ENCODE measurements at places on chromosomes 7 and 10. TPM values are rescaled to one million over a fixed set of nuclear protein-coding genes. Genes with fewer than 3 reads are reported as not detected.
A peak's percentile ranks its signal among the peaks of the same experiment; 100 is the strongest.

LAMB1 gene
- 251 TPM for polyA plus RNA-seq

MRLN gene
- 2.0 TPM for polyA plus RNA-seq

H2BK1 gene
- 0.25 TPM for polyA plus RNA-seq

- H3K27ac ChIP-seq = peak within 1 kb of the TSS; percentile 93
- peaks cover 3% of the 10 kb centered on the region for H3K27me3 ChIP-seq
- peaks cover 14% of the 10 kb centered on the region for H3K4me1 ChIP-seq
- peak within 1 kb of the TSS; percentile 90 for H3K4me3 ChIP-seq
Measured at GRCh38 chr7:100088621-100089457, at the start of gene COPS6. TSS of gene COPS6 (plus strand) at chr7:100088969. CDS start at chr7:100088991, 22 bp downstream.

GRCh38 chr10:118662228-118663035 is 67.0 kb upstream of the PRLHR start:
- H3K4me1 ChIP-seq = no peaks in the 10 kb centered on the region
- DNase-seq = no peak
- no peaks in the 10 kb centered on the region for H3K27me3 ChIP-seq
- no peak overlapping the region for H3K27ac ChIP-seq
- no peaks in the 10 kb centered on the region for H3K36me3 ChIP-seq
- H3K4me3 ChIP-seq = no peak overlapping the region

DNA sequence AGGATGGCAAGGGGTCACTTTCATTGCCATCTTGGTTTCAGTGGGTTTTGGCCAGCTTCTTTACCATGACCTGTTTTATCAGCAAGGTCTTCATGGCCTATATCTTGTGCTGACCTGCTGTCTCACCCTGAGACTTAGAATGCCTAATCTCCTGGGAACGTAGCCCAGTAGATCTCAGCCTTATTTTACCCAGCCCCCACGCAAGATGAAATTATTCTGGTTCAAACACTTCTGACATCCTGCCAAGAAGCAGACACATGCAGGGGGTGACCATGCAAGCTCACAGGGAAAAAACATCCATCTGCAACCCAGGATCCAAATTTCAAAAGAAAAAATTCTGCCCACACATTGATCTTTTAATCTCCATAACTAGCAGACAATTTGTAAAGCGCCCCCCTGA is 88.4 kb upstream of the EEPD1 start:
- H3K27ac ChIP-seq = no peak overlapping the region
- DNase-seq = no peak
- H3K27me3 ChIP-seq = no peaks in the 10 kb centered on the region

- H3K4me3 ChIP-seq = no peak overlapping the region
- no peaks in the 10 kb centered on the region for H3K36me3 ChIP-seq
- H3K27me3 ChIP-seq = no peaks in the 10 kb centered on the region
- no peak for DNase-seq
- H3K4me1 ChIP-seq = no peaks in the 10 kb centered on the region
- H3K27ac ChIP-seq = no peak overlapping the region
Measured at GRCh38 chr10:126081841-126082466, 185.6 kb downstream of the FANK1 start.

- peaks cover 3% of the 10 kb centered on the region for H3K4me1 ChIP-seq
- no peaks in the 10 kb centered on the region for H3K27me3 ChIP-seq
- DNase-seq = no peak
Measured at GRCh38 chr7:155009570-155010157, 6.7 kb upstream of the PAXIP1 start.

- H3K36me3 ChIP-seq = no peaks in the 10 kb centered on the region
- no peaks in the 10 kb centered on the region for H3K4me1 ChIP-seq
- H3K4me3 ChIP-seq = no peak overlapping the region
- H3K27me3 ChIP-seq = no peaks in the 10 kb centered on the region
- H3K27ac ChIP-seq = no peak overlapping the region
Measured at GRCh38 chr7:64184376-64184775, 22.6 kb upstream of the ZNF735 start.

DNA sequence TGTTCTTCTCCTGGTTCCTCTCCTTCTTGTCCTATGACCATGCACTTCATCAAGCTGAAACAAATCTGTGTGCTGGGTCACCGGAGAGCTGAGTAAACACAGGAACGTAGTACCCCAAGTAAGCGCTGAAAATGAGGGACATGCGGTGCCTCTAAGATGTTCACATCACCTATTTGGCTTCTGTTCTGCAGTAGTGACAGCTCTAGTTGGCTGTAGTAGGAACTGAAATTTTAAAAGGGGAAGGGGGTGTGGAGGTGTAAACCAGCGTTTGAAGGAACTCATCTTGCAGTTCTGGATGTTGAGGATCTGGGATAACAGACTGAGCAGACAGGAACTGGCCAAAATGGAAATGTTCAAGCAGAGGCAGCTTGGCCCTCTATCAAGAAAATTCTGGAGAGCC is 85.2 kb downstream of the WNT2 start:
- DNase-seq = no peak
- no peaks in the 10 kb centered on the region for H3K36me3 ChIP-seq
- no peaks in the 10 kb centered on the region for H3K27me3 ChIP-seq
- H3K4me3 ChIP-seq = no peak overlapping the region

Measured in thymus (tissue), 14 donors.